ENCODE measurements at places on chromosomes 3 and 15.
A peak's percentile ranks its signal among the peaks of the same experiment; 100 is the strongest.

GRCh38 chr3:18841422-18842343 lies 306.6 kb upstream of the KCNH8 start:
- no peak for DNase-seq

GRCh38 chr3:114519415-114519814 lies 225.6 kb downstream of the TIGIT start:
- DNase-seq, result no peak

- DNase-seq, result peak; percentile 33
These were observed 36.8 kb downstream of the MUC4 start for GRCh38 chr3:195774917-195775316.

DNA sequence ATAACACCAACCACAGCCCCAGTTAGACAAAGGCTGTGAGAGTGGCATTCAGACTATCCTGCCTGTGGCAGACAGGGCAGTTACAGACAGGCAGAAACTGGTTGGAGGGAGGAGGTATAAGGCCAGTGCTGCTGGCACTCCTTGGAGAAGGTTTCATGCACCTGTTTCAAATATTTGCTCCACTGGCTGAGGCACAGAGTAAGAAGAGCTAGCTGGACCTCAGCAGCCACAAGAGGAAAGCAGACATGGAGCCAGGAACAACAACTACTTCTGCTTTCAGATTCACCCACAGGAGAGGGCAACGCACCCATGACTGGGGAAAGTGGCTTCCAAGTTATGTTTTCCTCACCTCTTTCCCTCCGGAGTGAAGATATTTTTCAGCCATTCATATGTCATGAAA lies 11.5 kb upstream of the PRKAR2A start:
- no peak for DNase-seq

- DNase-seq, result no peak
These were observed 122.2 kb downstream of the SYNPR start for GRCh38 chr3:63400246-63400860.

DNA sequence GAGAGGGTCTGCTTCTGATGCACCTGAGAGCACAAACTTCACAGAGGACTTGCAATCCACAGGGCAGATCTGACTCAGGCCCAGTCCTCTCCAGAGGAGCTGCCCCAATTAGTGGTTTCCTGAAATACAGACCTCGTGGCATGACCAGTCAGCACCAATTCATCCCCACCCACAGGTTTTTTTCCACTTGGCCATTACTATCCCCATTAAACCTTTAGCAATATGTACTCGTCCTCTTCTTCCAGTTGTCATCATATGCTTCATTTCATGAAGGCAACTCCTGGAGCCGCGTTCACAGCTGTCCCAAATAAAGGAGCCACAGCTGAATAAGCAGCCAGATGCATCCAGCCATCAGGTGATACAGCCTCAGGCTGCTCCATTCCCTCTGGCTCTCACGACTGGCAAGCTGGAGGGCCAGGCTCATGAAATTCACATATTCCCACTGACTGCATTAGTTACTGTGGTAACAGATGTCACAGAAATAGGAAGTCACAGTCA lies 163.1 kb downstream of the FMN1 start:
- no peak for DNase-seq

- no peak for DNase-seq
These were observed 6.8 kb upstream of the LRIG1 start for GRCh38 chr3:66507423-66508260.

GRCh38 chr3:85474241-85474640 lies 515.5 kb downstream of the CADM2 start:
- no peak for DNase-seq

GRCh38 chr15:80736560-80736959 lies 41.5 kb downstream of the ABHD17C start:
- no peak for DNase-seq

GRCh38 chr3:20288050-20288449 lies 102.0 kb upstream of the SGO1 start:
- DNase-seq, result no peak

DNA sequence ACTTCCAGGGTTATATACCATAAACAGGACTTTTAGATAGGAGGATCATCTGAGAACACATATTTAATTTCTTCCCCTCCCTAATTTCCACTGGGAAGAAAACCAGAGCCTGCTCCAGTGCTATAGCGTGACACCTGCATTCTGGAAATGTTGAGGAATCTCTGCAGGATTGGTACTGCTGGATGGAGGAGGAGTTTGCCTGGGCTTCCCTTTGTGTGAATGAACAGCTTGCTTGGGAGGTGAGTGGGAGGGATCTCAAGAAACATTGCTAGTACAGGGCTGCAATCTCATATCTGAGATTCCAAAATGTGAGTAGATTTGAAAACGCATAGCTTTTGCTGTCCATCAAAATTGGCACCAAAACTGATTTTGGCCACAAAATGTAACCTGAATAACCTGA lies 295.9 kb upstream of the RGMA start:
- no peak for DNase-seq

GRCh38 chr3:17077606-17078005 lies 192.9 kb downstream of the PLCL2 start:
- DNase-seq, result no peak

- DNase-seq, result peak; percentile 89
These were observed 258.5 kb upstream of the PROK2 start for GRCh38 chr3:72043204-72044133.

- DNase-seq, result no peak
These were observed 584.5 kb upstream of the CCDC54 start for GRCh38 chr3:106792716-106793115.

DNA sequence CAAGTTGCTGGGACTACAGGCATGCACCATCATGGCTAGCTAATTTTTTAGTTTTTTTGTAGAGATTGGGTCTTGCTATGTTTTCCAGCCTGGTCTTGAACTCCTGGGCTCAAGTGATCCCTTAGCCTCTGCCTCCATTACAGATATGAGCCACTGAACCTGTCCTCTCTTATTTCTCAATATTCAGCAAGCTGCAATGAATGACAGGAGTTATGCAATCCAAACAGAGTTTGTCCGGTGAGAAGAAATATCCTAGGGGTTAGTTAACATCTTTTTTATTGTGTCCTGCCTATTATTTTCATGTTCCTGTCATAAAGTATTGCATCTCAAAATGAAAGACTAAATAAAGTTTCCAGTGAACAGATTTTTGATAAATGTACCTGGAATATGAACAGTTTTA lies 1161.4 kb downstream of the OTOL1 start:
- DNase-seq, result no peak

DNA sequence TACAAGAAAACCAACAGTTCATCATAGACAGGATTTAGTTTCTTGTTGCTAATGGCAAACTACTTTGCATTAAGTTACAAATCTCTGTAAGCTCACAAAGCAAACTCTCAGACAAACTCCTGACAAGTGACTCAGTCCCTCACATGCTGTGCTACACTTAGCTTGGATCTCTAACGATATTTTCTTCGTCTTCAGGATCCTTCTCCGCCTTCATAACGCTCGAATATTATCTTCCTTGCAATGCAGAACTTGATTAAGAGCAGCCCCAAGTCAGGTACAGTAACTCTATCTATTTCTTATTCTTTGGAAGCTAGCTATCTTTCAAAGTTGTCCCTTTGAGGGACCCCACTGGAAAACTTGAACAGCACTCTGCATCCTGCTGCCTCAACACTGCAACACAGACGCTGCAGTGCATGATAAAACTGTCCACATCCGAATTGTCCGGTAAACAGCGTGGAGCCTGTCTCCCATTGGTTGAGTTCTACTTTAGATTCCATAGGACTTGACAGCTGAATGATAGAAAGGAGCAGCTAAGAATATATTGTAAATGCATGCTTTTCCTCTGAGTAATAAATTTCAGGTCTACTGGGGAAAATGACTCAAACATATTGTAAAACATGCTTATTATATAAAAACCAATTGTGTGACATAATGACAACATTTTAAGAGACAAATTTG lies 61.3 kb downstream of the UACA start:
- no peak for DNase-seq

DNA sequence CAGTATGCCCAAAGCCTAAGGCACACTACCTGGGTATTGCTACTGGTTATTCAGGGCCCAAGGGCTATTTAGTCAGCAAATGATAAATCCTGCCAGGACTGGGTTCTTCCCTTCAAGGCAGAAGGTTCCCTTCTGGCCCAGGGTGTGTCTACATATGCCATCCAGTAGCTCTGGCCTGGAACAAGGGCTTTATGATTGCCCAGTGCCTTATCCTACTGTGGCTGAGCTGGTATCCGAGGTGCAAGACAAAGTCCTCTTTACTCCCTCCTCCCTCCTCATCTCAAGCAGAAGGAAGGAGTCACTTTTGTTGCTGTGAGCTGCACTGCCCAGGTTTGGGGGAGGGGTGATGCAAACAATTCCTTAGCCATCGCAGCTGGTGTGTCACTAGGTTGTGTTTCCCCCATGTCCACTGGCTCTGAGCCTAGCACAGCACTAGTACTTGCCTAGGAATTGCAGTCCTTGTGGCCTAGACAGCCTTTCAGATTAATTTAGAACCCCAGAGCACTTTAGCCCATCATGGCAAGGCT lies 221.8 kb upstream of the TGFBR2 start:
- DNase-seq, result no peak

All from AML-193 (cell line).